ENCODE measurements at places on chromosomes 2 and 18.

DNA sequence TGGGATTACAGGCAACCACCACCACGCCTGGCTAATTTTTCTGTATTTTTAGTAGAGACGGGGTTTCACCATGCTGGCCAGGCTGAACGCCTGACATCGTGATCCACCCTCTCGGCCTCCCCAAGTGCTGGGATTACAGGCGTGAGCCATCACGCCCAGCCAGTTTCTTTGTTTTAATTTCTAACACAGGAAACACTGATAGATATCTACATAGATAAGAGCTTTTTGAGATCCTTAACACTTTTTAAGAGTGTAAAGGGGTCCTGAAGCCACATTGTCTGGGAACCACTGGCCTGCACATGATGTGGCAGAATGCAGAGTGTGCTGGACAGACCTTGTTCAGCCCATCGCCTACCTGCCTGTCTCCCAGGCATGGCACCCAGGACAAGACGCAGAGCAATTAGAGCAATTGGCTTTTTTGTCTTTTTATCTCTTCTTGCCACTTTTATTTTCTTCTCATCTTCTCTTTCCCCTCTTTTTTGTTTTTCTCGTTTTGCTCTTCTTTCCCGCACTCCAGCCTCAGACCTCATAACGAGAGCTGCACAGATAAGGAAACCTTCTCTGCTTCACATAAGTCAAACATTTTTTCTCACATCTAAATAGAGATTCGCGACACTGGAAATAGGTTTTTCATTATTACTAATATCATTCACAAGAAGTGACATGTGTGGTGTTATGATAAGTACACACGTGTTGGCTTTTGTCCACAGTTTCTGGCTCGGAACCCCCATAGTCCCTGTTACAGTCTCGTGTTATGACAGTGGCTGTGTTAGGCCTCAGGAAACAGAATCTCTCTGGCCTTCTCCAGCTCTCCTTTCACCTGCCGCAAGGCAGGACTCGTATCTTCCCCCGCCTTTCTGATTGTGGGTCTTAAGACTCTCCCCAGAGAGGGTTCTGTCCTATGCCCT, 25.2 kb upstream of the GPR55 start:
- DNase-seq: no peak

GRCh38 chr2:86331384-86331783, 6.0 kb downstream of the REEP1 start:
- no peak for DNase-seq

DNA sequence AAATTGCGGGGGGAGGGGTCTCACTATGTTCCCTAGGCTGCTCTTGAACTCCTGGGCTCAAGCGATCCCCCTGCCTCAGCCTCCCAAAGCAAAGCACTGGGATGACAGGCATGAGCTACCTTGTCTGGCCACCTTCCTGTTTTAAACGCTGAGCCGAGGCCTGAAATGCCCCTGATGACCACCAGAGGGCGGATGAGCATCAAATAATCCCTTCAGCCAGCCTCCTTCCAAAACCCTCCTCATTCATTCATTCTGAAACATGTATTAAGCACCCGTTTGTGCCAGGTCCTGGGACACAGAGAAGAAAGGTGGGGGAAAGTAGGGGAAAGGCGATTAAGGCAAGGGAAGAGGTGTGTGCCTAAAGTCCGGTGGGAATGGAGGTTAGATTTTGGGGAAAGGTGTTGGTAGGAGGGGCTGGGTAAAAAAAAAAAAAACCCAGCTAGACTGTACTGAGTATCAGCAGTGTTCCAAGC, 30.7 kb upstream of the PTMA start:
- peak; percentile 77 for DNase-seq

DNA sequence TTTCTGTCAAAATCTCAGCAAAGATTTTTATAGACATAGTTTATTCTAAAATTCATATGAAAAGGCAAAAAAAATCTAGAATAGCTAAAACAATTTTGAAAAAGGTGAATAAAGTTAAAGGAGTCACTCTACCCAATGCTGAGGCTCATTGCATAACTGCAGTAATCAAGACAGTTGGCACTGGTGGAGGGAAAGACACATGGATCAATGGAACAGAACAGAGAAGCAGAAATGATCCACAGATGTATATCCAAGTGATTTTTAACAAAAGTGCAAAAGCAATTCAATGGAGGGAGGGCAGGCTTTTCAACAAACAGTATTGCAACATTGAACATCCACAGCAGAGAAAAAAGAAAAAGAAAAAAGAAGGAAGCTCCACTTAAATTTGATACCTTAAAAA, 162.8 kb downstream of the RBM43 start:
- no peak for DNase-seq

DNA sequence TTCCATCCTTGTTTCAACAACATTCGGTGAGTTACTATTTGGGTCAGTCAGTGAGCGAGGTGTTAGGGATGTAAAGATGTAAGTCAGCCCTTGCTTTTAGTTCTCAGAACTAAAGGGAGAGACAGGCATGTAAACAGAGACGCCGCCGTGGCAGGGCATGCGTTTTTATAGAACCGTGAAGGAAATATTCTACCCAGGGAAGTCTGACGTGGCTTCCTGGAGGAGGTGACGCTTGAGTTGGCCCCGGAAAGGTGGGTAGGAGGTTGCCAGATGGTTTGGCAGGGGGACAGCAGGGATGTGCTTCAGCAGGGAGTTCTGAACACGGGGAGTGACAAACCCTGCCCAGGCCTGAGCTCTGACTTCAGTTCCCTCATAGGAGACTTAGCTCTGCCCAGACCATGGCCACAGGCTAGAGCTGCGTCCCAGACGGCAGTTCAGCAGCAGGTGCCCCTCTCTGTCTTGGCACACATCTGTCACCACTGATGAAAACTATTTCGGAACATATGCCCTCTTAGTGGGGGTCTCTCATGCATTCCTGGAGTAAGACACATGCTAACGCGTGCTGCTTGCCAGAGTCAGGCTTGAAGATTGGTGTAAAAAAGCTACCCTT, 23.4 kb upstream of the RPL31 start:
- DNase-seq: peak; percentile 92

All from posterior cingulate gyrus (tissue), 11 donors.